A673 (cell line): ENCODE measurements at places on chromosomes 12 and 14. TPM values are rescaled to one million over a fixed set of nuclear protein-coding genes. Genes with fewer than 3 reads are reported as not detected.

Gene FIGNL2
- total RNA-seq: 0.21 and 0.33 TPM in 2 replicates

Gene L3HYPDH
- 31.9 and 32.0 TPM in 2 replicates for total RNA-seq

Gene SPIC
- total RNA-seq: not detected in 2 replicates

Gene SYCP3
- total RNA-seq: 0.19 and 0.26 TPM in 2 replicates

Gene FAM222A
- total RNA-seq: 3.9 and 5.5 TPM in 2 replicates

Gene SLC25A47
- not detected in 2 replicates for total RNA-seq

Gene CPSF2
- total RNA-seq: 119 and 129 TPM in 2 replicates

Gene KLRF1
- total RNA-seq: not detected in 2 replicates

Gene AMHR2
- not detected in 2 replicates for total RNA-seq

Gene SMIM41
- 0.24 and 0.28 TPM in 2 replicates for total RNA-seq
